CD4-positive, CD25-positive, alpha-beta regulatory T cell (primary cell): ENCODE measurements at places on chromosomes 5 and 9.

DNA sequence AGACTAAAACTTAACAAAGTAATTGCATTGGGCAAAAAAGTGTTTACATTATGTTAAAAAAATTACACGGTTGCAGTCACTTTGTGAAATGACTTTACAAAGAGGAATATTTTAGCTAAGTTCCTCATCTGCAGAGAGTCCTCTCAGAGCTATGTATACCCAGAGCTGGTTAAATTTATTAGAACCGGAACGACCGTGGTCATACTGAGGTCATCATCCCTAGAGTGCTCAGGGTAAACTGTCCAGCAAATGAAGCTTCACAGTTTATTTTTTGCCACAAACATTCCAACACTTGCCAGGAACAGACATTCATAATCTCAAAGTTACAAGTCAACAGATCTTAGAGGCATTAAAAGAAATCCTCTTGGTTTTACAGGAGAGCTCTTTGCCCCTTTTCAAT lies 897 bp downstream of the ROPN1L start:
- DNase-seq: no peak

DNA sequence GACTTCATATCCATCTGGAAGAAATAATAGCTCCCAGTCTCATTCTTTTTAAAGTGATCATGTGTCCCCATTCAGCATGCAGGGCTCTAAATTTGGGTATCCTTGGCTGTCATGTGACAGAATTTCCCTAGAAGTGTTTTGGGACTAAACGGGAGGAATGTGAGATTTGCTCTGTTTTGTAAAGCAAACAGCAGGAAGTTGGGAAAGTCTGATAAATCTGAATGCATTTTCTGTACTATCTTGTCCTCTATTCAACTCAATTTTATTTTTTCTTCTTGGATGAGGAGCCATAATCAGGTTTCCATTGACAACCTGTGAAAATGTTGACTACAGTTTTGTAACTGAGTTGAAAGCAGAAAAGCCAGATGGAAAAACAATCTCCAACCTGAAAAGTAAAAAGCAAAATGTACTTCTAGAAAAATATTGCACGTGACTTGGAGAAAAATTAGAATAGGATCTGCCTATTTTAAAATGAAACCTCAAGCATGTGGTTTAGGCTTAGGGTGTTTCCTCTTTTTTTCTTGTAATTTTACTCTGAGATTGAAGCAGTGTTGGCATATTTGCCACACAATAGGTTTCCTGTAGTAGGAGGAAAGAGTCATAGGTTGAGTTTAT lies 76.2 kb upstream of the IL6ST start:
- no peak for DNase-seq

DNA sequence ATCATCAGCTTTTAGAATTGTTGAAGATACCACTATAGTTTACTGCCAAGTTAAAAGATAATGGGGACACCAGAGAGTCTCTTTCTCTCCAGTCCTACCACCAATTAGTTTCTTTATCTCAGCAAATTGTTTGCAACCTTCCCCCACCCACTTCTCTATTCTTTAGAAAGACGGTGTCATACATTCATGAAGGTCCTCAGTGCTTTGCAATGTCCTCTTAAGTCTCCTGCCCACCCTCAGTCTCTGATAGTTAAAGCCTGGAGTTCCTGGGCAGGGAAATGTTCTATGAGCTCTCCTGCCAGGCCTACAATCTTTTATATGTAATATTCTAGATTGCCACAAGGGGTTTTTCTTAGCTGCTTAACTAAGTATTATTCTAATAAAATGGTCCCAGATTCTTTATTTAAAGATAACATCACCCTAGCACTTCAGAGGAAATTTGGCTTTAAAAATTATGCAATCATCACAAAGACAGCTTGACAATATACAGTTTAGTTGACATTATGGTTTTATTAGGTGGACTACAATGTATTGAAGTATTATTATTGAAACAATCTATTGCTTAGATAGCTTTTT lies 509.2 kb downstream of the CSNK1G3 start:
- DNase-seq: no peak

- DNase-seq: no peak
Observed at GRCh38 chr9:92439921-92440750, 15.9 kb upstream of the OMD start.

DNA sequence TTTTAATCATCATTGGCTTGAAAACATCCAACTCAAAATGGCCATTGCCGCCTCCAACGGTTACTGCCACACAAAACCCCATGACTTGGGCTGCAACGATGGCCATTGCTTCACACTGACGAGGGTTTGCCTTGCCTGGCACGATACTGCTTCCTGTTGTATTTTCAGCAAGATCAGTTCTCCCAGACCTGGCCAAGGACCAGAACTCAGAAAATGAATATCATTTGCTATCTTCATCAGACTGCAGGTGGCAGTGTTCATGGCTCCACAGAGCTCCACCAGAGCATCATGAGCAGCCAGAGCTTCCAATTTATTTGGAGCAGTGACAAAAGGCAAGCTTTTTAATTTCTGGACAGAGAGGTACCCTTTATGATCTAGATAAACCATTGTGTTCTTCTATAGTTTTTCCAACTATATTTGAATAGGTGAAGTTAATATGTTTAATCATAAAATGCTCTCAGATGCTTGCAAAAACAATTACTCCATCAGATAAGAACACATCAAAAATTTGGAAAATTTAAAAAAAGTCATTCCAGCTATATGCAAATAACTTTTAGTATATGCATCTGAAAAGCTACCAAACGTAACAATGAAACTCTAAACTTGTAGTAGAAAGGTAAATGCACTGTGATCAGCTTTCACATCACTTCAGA lies 10.4 kb downstream of the AMACR start:
- DNase-seq: no peak

- DNase-seq: no peak
Observed at GRCh38 chr5:9801908-9802307, 171.8 kb upstream of the TAS2R1 start.
